NCI-H1436 (cell line): ENCODE measurements at places on chromosomes 3 and 15.

GRCh38 chr3:45654397-45654944, 34.7 kb upstream of the SACM1L start:
- DNase-seq, result no peak

GRCh38 chr15:52281085-52282035, 14.2 kb downstream of the MYO5C start:
- DNase-seq, result no peak

DNA sequence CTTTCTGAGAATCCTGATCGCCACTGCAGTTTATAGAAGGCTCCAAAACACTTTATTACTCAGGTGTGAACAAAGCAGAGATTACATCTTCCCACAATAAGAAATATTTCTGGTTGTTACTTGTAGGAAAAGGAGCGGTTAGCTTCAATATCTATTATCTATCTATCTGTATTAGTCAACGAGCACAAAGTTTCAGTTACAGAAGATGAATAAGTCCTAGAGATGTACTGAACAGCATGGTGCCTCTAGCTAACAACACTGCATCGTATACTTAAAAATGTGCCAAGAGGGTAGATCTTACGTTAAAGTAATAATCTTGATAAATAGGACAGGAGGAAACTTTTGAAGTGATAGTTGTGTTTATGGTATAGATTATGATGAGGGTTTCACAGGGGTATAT, 10.9 kb upstream of the CCR3 start:
- no peak for DNase-seq

GRCh38 chr3:196620161-196620604, 19.3 kb upstream of the NRROS start:
- peak; percentile 20 for DNase-seq

GRCh38 chr3:2579206-2579605, 480.5 kb downstream of the CNTN4 start:
- no peak for DNase-seq
